ENCODE measurements at places on chromosomes 1 and 21.

DNA sequence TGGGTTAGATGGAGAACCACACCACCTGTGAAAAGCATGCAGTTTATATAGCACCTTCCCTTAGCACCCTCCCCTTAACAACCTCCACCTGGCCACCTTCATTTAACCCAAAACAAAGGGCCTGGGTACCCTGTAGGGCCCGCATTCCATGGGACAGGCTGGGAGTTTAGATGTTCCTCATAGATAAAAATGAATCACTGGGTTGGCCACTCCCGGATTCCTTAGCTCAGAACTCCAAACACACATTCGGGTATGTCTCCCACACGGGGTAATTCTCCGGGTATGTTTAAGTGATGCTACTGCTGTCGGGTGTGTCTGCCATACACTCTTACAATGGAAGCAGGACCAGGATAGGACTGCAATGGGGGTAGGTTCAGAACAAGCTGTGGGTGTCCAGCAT lies 43.9 kb upstream of the FOXO6 start:
- DNase-seq = no peak

DNA sequence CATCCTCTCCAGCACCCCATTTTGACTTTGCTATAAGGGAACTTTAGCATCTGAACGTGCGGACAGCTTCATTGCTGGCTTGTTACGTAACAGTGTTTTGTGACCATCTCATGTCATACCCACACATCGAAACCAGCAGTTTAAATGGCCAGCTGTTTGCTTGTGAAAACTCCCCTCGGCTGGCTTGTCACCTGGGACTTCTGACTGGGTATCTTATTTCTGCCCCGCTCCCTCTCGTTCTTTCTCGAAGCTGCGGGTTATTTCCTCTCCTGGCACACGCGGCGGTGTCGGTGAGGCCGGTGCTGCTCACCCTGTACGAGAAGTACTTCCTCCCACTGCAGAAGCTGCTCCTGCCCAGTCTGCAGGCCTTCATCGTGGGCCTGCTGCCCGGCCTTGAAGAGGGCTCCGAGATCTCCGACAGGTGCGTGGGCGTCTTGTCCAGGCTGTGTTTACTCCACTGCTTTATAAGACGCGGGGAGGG lies 43.5 kb downstream of the DOP1B start:
- no peak for DNase-seq

DNA sequence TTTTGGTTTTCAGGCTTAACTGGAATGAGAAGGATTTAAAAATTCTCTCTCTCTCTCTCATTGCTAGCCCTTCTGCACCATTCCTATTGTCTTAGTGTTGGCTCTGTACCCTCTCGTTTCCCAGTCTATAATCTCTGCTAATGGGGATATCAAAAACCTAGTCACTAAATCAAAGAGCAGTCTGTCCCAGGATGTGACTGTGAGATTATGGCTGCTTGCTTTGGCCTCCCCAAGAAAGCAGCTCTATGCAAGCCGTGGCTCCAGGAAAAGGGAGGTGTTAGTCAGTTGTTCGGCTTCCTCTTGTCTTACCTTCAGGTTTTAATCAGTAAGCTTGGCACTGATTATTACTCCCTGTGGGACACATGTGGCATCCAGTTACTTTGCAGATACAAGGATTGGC lies 468.8 kb downstream of the USP25 start:
- no peak for DNase-seq

- no peak for DNase-seq
These were observed 1.2 kb downstream of the ZNF692 start for GRCh38 chr1:248857749-248858095.

DNA sequence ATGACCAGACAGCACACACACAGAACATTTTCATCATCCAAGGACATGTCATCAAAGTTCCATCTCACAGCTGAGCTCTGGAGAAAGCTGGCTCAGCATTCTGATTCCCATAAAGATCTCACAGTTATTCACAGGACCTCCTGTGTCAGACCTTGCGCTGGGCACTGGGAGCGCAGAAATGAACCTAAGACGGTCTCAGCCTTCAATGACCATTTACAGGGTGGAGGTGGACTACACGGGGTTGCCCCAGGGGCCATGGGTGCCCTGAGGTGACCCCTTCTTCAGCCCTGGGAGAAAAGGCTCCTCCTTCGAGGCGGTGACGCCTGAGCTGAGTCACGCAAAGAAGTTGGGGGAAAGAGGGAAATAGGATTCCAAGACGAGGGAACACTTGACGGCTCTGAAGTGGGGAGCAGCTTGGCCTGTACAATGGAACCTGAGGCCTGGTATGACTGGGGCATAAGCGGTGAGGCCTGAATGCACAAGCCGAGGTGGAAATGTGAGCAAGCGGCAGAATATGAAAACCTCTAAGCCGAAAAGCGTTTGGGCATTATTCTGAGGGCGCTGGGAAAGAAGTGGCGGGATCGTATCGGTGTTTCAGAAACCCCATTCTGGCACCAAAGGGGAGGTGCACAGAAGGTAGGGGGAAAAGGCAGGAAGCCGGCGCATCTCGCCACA lies 797 bp downstream of the CC2D1B start:
- no peak for DNase-seq
